Small intestine (tissue), 16 donors: ENCODE measurements at places on chromosomes 7 and 10. TPM values are rescaled to one million over a fixed set of nuclear protein-coding genes. Genes with fewer than 3 reads are reported as not detected.

DNA sequence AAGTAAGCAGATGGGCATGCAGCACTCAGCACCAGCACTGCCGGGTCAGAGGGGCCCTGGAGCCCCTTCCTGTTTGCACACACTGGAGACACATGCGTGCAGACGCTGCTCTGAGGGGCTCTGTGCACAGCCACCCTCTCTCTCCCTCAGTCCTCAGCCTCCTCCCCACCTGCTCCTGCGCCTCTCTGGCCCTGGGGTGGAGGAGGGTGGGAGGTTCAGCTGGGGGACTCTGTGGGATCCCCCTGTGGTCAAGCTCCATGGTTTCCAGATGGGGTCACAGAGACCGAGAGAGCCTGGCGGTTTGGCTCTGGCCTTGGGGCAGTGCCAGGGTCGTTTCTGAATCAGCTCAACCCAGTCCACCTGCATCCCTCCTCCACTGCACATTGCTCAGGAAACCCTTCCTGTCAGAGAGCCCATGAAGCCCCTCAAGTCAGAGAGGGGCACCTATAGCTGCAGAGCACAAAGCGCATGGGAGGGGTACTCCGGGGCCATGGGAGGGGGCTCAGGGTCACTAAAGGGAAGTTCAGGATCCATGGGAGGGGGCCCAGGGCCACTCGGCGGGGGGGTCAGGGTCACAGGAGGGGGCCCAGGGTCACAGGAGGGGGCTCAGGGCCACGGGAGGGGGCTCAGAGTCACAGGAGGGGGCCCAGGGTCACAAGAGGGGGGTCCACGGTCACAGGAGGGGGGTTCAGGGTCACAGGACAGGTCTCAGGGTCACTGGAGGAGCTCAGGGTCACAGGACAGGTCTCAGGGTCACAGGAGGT lies 161.7 kb downstream of the ADARB2 start:
- no peak for DNase-seq

DNA sequence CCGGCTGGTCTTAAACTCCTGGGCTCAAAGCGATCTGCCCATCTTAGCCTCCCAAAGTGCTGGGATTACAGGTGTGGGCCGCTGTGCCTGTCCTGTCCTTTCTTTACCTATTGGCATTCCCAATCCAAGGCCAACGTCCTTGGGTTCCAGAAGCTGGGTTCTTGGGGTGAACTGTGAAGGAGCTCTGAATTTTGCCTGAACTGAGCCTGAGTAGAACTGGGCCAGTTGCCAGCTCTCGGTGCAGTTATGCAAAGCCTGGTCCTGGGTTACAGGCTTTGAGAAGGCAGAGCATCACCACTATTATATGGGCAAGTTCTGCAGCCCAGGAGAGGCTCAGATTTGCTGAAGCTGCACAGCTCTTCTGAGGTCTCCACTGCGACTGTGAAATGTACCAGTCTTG lies 24.6 kb upstream of the SH2D4B start:
- DNase-seq, result no peak

DNA sequence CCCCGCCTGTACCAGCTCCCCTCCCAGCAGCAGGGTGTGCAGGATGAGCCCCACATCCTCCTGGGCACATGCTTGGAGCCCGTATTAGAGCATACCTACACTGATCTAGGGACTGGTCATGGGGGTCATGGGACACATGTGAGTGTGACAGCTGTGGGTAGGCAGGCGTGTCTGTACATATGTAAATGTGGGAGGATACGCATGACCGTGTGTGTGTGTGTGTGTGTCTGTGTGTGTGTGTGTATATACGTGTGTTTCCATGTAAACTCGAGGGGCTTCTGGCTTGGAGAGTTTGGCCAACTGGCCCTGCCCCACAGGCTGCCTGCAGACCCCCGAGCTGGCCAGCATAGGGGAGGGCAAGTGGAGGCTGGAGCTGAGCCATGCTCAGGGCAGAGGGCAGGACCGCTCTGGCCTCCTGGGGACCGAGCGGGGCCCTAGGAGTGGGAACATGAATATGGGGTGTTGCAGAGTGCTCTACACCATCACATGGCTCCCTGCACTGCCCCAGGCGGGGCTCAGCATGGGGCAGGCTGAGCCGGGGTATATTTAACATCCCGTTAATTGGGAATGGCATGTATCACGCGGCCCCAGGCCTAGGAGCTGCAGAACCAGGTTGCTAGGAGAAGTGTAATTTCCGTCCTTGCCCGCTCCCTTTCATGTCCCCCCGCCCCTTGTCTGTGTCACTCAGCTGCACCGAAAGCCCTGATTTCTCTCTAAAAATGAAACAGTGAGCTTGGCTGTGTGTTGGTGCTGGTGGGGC lies 152.7 kb upstream of the PCBD1 start:
- no peak for DNase-seq

GRCh38 chr10:119022846-119023552 lies 6.5 kb upstream of the NANOS1 start:
- no peak for DNase-seq

DNA sequence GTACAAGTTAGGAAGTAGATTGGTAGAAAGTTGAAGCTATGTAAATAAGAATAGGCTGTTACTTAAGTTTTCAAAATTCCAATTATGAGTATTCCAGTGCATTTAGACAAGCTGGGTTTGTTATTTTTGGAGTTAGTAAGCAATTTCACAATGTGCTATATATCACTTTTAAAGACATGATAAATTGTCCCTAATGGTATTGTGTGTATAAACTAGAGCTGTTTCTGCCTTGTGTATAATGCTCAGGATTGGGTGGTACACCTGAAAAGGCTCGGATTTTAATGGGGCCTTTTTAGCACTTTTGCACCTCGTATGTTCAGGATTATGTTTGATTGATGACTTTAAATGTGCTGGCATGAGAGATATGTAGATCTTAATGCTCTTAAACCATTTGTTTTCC lies 175.8 kb downstream of the VTI1A start:
- no peak for DNase-seq

DNA sequence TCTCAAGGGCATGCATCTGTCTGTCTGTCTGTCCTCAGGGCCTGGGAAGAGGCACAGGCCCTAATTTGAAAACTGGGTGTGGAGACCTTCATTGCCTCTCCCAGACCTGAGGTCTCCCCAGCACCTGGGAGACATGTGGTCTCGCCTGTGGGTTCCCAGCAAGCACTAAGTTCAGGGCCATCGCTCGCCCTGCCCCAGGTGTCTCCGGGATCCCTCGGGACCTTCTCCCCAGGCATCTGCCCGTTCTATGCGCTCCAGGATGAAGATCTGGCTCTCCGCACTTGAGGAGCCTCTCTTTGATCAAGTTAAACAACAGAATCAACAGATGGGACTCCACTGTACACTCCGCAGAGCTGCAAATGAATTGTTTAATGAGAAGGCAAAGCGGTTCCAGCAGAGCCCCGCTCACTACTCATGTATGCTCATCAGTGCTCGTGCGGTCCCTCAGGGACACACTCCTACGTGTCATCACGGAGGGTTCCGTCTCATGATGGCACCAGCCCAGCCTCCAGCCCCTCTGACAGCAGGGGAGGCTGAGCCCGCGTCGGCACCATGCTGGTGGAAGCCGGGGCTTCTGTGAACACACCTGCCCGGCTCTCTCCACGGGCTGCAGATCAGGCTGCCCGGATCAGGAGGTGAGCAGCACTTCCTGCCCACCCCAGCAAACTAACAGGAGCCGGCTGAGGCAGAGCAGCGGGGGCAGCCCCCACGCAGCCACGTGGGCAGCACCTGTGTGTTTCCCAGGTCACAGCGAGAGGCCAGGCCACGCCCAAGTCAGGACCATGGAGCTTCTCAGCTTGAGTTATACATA lies 132.8 kb downstream of the TCERG1L start:
- DNase-seq, result no peak

GRCh38 chr7:73973091-73973490 lies 54.9 kb upstream of the ELN start:
- no peak for DNase-seq

- no peak for DNase-seq
Measured at GRCh38 chr7:129959471-129960203, 6.9 kb upstream of the UBE2H start.

GRCh38 chr7:1526271-1526754 lies 4.2 kb upstream of the MAFK start:
- no peak for DNase-seq

DNA sequence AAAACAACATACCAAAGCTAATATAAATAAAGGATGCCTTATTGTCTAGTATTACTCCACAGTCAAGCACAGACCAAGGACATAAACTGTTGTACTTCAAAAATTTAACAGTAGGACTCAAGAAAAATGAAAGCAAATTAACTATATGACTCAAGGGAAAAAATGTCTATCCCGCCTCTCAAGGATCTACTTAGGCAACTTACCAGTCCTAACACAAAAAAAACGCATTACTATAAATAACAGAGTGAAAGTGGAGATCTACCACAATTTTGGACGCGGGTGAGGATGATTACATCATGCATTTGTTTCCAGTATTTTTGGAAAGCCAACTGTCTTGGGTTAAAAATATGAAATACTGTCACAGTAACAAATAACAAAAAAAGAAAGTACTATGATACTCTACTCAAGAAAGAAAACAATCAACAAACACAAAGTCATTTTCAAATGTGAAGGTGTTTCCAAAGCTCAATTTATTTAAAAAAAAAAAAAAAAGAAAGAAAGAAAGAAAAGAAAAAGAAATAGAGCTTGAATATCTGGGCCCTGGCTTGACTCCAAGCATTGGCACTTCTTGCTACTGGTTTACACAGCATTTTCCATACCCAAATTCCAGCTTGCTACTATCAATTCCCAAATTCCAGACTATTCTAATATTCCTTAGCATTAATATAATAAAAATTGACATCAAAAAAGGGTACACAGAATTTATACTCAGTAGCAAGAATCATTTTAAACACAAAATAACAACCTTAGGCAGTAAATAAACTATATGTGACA lies 99.4 kb downstream of the RSU1 start:
- no peak for DNase-seq

GRCh38 chr10:100009283-100009792 lies 409 bp downstream of the DNMBP start:
- no peak for DNase-seq

GRCh38 chr7:39221901-39222300 lies 244.2 kb downstream of the POU6F2 start:
- no peak for DNase-seq

DNA sequence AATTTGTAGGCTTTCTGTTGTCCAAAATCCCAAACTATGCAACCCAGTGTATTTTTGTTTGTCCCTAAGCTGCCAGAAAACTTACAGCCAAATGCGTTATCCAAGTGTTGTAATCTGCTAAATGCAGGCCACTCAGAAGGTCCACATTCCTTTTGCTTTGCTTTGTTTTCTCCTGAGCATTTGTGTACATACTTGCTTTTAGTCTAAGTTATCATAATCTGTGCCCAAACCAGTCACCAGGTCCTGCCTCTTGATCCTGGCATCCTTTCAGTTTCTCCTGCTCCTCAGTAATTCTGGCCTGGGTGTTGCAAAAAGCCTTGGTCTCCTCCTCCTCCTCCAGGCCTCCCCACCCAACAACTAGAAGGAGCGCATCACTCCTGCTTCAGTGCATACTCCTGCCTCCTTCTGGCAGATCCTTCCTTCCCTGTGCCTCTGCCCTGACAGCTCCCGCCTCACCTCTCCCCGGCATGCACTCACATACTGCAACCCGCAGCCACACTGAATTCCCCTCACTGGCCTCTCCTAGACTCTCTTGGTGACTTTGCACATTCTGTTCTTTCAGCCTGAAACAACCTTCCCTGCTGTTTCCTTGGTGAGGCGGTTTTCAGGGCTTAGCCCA lies 2.3 kb downstream of the DENND2A start:
- no peak for DNase-seq

DNA sequence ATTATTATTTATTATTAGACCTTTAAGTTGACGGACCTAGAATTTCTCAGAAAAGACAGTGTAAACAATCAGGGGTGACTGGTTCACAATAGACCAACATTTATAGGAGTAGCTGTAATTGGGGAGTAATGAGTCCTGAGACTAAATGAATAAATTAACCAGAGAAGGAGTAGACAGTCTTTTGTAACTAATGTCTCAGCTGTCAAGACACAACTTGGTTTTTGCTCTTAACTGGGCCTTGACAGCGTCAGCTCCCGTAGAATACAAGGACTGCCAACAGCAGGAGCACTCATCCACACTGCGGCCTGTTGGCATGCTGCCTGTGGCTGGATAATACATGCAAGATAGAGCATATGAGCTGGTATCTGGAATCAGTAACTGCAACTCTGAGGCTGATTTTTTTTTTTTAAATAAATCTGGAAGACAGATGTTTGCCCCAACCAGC lies 123.9 kb downstream of the CACNA2D1 start:
- DNase-seq, result peak; percentile 11

GRCh38 chr7:43283706-43284105 lies 171.3 kb downstream of the HECW1 start:
- no peak for DNase-seq

GRCh38 chr10:48271047-48271730 lies 3.3 kb downstream of the FRMPD2 start:
- DNase-seq, result no peak

DNA sequence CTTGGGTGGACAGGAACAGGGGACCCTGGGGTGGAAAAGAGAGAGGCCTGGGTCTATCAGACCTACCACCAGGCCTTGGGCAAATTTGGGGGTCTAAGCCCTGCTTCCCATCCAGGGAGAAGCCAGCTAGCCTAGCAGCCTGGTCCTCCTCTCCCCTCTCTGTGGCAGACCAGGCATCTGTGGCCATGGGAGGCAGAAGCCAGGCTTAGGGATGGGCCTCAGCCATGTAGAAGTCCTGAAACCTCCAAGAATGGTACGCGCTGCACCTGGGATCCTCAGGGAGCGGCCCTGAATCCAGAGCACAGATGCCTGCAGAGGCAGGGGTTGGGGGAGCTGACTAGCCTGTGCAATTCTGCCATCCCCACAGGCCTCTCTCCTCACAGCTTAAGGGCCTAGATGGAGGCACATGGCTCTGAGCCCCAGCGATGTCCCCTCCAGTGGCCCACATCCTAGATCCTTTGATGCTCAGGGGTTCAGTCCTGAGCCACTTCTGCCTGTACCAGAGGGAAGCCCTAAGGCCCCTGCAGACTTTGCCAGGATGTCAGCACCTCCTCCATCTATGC lies 21.2 kb downstream of the GRID1 start:
- no peak for DNase-seq

- peak; percentile 67 for DNase-seq
Measured at GRCh38 chr10:70115948-70116682, 16.5 kb downstream of the AIFM2 start.

GRCh38 chr7:97001221-97001620 lies 4.1 kb upstream of the DLX6 start:
- no peak for DNase-seq

GPR85 gene
- polyA plus RNA-seq, result under 0.01 TPM

SLC26A5 gene
- 0.03 TPM for polyA plus RNA-seq

PRPS1L1 gene
- polyA plus RNA-seq, result not detected

KLF14 gene
- not detected for polyA plus RNA-seq

ADAM22 gene
- polyA plus RNA-seq, result not detected

SEMA4G gene
- polyA plus RNA-seq, result 153 TPM

OGDHL gene
- 9.6 TPM for polyA plus RNA-seq
